ENCODE measurements at places on chromosomes 5 and 9.

DNA sequence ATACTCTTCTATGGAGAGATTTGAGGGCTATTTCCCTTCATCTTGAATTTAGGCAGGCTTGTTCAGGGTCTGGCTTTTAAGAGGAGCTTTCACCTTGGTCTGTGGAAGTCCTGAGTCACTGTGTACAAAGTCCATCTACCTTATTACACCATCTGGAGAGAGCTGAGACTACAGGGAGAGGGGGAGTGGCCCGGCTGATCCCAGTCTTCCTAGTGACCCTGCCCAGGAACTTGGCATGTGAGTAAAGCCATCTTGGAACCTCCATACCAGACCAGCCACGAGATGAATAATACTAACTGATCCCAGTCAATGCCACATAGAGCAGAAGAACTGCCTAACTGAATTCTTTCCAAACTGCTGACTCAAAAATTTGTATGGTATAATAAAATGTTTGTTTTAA, 8.4 kb upstream of the IL6ST start:
- DNase-seq, result no peak

DNA sequence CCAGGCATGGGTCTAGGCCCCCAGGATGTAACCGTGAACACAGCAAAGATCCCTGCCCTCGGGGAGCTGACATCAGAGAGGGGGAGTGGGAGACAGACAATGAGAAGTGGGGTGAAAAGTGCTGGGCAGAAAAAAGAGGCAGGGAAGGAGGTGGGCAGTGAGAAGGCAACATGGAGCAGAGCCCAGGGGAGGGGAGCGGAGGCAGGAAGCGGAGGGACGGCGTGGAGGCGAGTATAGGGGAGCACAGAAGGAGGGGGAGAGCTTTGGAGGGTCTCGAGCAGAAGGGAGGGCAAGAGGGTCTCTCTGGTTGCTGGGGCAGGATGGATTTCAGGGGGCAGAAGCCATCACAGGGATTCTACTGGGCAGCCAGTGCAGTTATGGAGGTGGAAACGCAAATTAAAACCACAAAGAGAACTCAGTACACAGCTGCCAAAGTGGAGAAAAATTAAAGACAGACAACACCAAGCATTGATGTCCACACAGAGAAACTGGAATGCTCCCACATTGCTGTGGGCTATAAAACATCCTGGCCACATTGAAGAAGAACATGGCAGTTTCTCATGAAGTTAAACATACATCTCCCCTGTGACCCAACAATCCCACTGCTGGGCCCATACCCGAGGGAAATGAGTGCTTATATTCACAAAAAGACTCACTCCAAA, 21.1 kb upstream of the LAMC3 start:
- no peak for DNase-seq

DNA sequence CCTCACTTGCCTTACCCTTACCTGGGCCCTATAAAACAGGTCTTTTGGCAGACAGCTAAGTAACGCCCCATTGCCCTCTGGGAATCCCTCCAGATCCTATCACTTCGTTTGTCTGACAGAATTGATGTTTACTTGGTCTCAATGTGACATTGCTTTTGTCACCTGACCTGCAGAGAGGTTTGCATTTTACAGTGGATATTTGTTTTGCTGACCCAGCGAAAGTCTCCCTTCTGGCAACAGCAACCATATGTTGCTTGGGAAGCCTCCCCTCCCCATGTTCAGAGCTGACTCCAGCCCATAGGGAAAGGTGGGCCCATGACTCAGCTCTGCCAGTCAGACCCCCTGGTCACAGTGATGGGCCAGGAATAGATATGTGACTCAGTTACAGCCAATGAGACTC, 54.0 kb upstream of the LARP1 start:
- DNase-seq, result no peak

DNA sequence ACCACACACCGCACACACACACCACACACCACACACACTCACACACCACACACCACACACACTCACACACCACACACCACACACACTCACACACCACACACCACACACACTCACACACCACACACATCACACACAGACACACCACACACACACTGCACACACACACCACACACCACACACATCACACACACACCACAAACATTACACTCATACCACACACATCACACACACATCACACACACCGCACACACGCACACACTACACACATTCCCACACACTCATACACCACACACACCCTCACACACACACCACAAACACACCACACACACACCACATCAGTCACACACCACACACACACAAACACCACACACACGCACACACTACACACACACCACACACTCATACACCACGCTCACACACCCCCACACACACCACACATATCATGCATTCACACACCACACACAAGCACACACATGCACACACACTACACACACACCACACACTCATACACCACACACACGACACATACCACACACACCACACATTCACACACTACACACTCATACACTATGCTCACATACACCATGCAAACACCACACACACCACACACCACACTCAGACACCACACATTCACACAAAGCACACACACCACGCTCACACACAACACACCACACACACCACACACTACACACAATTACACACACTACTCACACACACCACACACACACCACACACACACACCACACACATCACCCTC, 1.1 kb upstream of the UBE2QL1 start:
- DNase-seq, result no peak

DNA sequence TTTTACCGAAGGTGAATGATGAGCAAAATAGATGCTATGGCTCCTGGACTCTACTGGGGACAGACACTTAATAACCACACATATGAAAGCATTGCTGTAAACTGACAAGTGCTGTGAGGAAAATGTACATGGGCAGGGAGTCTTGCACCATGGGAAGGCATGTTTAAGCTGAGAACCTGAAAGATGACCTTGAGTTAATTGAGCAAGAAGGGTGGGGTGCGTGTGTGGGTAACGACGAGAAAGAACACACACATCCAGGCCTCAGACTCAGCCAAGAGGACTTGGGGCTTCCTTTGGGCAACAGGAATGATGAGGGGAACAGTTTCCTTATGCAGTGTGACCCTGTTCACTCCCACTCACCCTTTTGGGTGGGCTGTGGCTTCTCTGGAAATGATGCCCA, 73.1 kb downstream of the HSPA4 start:
- DNase-seq, result no peak

DNA sequence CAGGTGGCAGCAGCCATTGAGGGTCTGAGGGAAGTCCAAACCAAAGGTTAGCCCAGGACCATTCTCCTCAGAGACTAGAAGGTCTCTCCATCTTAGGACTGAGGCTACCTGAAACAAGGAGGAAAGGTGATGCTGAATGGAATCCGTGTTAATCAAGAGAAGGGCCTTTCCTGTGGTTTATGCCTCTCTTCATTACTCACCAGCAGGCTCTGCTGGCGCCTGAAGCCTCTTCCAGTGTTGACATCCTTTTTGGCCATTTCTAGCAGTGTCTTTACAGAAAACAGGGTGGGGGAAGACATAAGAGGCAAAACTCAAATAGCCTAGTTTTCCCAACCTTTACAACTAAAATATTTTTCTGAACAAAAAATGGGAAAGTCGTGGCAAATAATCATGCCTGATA, 98.0 kb downstream of the ENC1 start:
- DNase-seq, result no peak

DNA sequence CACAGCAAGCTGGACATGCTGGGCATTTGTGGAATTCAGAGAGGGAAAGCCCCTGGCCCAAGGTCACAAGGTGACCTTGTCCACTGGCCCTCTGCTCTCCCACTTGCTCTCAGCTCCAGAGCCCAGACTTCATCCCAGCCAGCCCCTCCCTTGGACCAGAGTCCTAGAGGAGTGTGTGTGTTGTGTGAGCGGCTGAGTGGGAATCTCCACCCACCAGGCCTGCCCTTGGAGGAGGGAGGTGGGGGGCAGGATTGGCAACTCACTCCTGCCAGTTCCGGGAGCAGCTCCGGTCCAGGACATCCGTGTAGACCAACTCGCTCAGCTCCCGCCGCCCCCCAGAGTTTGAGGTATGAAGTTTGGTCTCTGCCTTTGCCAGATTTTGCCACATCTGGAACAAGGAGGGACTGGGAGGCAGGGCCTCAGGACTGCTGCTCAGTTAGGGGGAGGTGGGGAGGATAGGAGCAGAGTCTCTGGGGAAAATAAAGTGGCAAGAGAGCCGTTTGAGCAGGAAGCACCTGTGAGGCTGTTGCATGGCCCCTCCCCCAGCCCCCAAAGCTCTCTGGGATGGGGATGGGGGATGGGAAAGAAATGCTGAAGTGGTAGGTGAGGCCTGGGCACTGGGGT, 1.4 kb downstream of the MZB1 start:
- DNase-seq, result no peak

DNA sequence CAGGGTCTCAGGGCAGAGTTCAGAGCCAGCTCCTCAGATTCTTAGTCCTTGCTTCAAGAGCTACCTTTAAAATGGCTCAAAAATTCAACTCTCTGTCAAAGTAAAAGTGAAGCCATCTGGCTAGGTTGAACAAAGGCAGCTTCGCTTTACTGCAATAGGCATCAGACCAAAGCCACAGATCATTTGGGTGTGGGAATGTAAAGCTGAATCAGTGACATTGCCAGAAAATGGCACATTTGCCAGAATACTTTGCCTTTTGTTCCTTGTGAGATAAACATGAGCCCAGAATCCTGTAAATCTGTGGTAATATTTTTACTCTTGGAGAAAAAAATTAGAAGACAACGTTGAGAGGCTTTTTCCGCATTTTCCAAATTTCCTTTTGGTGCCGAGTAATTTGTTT, 210.5 kb downstream of the PALM2AKAP2 start:
- no peak for DNase-seq

DNA sequence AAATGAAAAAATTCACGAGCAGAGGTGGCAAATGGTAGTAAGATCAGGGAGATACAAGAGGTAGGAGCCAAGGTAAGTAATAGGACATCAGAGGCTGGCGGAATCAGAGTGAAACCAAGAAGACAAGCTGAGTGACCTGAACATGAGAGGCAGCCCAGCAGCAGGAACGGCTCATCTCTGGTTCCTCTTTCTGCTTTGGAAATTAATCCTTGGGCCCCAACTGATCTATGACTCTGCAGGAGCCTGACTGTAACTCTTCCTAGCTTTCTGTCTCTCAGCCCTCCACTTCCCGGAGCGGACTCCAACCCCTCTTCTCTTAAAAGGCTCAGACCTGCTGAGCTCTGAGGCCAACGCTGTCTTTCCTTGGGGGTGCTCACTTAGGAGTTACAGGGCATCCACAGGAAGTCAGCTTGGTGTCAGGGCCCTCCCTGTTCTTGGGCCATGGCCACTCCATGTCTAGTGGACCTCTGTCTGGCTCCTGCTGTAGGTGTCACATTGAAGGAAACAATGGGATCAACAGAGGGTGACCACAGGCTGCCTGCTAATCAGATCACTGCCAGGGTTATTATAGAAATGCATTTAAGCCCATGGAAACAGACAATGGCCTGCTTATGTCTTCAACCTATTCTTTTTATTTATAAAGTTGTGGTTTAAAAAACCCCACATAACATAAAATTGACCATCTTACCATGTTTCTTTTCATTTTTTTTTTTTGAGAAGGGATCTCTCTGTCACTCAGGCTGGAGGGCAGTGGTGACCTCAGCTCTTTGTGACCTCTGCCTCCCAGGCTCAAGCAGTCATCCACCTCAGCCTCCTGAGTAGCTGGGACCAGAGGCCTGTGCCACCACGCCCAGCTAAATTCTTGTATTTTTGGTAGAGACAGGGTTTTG, 22.5 kb upstream of the SHB start:
- no peak for DNase-seq

- no peak for DNase-seq
Measured at GRCh38 chr9:38675831-38676230, 44.1 kb downstream of the FAM240B start.

GRCh38 chr5:10892147-10892910, 131.3 kb upstream of the DAP start:
- no peak for DNase-seq

DNA sequence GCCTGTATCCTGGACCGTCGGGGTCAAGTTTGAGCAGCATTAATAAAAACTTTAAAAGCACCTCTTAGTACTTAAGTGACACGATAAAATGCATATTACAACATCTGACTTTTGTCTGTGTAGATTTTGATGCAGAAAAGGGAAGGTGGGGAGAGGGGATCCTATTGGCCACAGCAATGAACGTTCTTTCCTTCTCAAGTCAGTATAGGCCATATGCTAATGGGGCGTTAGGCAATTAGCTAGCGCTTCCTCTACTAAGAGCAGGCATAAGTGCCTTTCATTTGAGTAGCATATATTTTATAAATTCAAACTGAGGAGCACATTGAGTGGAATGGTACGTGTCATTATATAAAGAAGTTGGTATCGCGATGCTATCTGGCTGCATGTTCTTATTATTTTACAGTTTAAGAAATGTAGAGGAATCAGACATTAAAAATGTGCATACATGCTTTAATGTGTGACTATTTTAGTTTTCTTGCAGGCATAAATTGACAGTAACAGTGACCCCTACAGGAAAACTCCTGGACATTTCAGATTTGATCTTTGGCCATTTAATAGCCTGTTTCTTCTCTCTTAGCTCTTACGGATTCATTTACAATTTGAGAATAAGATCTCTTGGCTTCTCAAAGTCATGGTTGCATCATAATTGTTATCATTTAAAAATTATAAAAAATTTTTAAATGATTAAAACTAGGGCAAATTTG, 1.1 kb upstream of the GNA14 start:
- DNase-seq, result no peak

- no peak for DNase-seq
Measured at GRCh38 chr9:127295005-127295404, 30.4 kb downstream of the GARNL3 start.

GRCh38 chr9:99371376-99371775, 149.3 kb downstream of the SEC61B start:
- DNase-seq, result no peak

GRCh38 chr9:15915711-15916110, 362.9 kb downstream of the CCDC171 start:
- DNase-seq, result no peak

DNA sequence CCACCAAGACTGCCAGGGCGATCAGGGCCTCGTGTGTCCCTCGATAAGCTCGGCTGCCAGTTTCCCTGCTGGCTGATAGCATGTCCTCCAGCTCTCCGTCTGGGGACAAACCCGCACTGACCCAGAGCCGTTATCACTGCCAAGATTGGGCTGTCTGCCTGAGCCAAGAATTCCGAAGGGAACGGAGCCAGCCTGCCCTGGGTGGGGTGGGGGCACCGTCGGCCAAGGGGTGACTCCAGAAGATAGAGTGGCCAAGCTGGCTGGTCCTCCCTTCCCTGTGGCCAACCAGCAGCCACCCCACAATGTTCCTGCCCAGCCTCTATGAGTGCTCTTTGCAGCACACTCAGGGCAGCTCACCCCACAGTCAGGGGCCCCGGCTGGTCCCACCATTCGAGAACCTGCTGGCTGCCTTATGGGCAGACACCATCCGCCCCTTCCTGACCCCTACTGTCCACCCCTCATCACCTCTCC, 29.4 kb downstream of the HRH2 start:
- DNase-seq, result no peak

DNA sequence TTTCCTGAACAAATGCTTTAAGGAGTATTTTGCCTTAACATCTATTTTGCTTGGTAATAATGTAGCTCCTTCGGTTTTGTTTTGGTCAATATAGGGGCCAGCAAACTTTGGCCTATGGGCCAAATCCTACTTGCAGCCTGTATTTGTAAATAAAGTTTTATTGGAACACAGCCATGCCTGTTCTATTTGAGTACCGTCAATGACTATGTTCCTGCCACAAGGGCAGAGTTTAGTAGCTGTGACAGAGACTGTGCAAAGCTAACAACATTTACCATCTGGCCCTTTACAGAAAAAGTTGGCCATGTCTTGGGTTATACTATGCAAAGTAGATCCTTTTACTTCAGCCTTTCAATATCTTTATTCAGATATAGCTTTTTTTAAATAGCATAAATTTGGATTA, 113.4 kb downstream of the NR3C1 start:
- DNase-seq, result no peak

Measured in stimulated activated CD4-positive, alpha-beta T cell treated with anti-CD3 and anti-CD28 coated beads, TNF-alpha, amount 100 ng/mL, for 1 hour (primary cell).